ENCODE measurements at places on chromosomes 5 and 9.

GRCh38 chr5:2569176-2569575, 182.3 kb downstream of the IRX2 start:
- no peak for DNase-seq

- DNase-seq, result peak; percentile 99
Measured at GRCh38 chr9:91164724-91165520, 196.8 kb downstream of the AUH start.

GRCh38 chr9:127311239-127311741, 46.7 kb downstream of the GARNL3 start:
- peak; percentile 71 for DNase-seq

GRCh38 chr9:84482607-84483006, 142.0 kb upstream of the SLC28A3 start:
- no peak for DNase-seq

DNA sequence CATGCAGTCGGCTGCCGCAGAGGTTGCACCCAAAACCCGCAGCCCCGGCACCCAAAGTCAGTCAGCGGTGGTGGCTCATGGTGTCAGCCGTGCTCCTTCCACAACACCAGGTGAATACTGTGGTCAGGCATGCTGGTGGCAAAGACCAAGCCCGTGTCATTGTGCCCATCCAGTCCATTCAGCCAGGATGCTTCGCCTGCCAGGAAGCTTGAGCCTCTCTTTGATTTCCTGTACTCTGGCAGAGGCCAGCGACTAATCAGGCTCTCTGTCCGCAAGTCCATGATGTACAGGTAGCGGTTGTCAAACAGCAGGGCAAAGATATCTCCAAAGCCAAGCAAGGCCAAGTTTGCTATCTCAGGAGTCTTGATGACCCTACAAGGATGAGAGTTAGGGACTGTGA, 28.7 kb downstream of the FBXW2 start:
- DNase-seq, result no peak

GRCh38 chr5:112549605-112550166, 130.6 kb upstream of the EPB41L4A start:
- DNase-seq, result no peak

DNA sequence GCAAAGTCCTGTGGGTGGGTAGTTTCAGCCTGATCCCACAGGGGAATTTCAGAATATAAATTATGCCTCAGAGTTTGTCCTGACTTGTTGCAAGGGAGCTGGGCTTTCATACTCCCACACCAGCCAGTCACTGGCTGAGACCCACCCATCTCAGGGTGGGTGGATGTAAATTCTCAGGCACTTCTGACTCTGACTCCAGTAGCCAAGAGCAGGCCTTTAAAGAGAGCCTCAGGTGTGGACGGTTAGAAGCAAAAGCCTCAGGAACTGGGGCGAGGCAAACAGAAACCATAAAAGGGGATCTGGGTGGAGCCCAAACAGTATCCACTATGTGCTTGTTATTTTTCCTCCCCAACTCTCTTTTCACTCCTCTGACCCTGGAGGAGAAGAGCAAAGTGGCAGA, 28.6 kb upstream of the FBXW11 start:
- no peak for DNase-seq

DNA sequence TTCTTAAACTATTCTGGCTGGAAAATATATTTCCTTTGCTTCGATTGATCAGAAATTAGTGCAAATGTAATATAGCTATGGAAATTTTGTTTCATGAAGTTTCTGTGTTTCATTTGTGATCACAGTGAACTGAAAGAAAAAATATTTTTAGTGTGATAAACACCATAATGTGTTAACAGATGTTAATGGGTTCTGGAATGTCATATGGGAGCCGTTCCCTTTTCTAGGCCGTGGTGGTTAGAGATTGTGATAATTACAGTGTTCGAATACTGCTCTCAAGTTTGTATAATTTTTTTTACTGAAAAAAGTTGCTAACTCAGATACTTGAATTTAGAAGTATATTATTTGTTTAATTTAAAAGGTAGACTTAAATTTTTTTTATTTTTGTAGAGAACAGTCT, 19.3 kb downstream of the GAPVD1 start:
- DNase-seq, result no peak

DNA sequence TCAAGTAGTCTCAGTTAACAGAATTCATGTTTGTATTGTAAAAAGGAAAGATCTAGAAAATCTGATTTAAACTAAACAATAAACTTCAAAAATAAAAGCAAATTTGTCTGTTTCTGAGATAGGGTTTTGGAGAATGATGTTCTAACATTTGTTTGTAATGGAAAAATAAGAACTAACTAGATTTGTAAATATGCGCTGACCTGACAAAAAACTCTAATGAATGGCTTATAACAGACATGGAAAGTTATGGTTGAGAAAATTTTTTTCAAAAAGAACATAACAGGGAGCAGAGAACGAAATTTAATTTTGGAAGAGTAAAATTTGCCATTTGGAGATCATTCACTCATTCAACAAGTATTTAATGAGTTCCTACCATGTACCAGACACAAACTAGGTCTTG, 179.0 kb upstream of the TARS1 start:
- DNase-seq, result no peak

DNA sequence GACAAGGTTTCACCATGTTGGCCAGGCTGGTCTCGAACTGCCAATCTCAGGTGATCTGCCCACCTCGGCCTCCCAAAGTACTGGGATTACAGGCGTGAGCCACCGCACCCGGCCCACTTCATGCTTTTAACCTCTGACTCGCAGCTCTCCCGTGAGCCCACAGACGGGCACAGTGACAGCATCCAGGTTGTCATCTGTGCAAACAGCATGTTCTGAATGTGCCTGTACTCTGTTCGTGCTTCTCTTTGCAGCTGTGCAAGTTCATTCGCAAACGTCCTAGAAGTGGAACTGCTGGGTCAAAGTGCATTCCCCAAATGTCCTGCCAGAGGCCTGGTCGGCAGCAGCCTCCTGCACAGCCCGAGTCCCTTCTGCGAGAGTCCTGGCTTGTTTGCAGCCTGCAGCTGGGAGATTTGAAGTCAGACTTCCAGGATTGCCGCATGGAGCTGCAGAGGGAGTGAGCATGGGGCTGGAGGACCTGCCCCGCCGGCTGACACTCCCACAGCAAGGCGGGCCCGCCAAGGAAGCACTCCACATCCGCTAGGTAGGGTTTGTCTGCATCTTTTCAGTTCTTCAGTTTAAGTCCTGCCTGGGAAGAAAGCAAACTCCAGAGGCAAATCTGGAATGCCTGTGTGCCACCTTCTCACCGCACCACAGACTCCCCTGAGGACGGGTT, 3.4 kb downstream of the BRD3OS start:
- DNase-seq, result no peak

- DNase-seq, result no peak
Measured at GRCh38 chr5:80736730-80737129, 81.9 kb upstream of the DHFR start.

DNA sequence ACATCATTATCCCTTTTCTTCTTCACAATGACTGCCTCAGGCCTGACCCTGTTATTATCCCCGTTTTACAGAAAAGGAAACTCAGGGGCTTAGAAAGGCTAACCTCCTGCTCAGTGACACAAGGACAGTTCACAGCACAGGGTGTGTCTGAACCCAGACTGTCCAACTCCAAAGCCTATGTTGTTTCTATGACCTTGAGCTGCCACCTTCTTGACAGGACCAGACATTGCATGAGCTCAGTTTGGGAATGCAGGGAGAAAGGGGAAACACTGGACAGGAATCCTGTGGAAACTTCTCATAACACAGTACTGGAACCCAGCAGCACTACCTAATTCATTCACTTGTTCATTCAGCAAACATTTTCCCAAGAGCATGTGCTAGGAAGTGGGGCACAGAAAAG, 472.8 kb downstream of the CDK5RAP2 start:
- no peak for DNase-seq

DNA sequence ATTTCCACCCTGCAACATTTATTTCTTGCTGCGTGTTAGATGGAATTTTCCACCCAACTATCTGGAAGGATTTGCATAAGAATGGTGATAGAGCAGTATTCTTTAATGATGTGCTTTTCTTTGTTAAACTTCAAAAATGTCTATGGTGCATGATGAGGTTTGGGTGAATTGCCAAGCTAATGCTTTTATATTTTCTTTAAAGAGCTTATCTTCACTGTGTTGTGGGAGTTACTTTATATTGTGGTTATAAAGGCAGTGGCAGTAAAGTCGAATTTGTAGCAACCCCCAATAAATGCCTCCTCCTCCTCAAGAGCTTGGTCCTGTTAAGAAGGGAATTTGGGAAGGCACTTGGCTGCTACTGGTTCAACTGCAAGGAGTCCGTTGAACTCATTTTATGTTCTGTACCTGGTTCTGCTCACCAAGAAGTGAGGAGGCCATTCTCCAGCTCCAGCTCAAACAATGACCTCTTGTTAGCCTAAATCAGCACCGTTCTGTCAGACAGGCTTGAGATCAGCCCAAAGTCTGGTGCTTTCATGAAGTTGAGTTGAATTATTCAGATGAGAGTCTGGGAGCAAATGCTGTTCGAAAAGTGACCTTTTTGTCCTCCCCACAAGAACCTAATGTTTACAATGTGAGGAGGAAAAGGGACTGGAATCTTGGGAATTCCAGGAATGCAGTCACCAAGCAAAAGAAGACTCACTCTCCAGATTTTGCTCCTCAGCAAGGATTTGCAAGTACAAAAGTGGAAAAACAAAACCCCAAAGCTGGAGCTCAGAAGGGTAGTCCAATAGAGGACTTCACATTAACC, 217.0 kb downstream of the TMEM38B start:
- DNase-seq, result peak; percentile 14

- no peak for DNase-seq
Measured at GRCh38 chr5:146623666-146624065, 107.7 kb upstream of the GPR151 start.

DNA sequence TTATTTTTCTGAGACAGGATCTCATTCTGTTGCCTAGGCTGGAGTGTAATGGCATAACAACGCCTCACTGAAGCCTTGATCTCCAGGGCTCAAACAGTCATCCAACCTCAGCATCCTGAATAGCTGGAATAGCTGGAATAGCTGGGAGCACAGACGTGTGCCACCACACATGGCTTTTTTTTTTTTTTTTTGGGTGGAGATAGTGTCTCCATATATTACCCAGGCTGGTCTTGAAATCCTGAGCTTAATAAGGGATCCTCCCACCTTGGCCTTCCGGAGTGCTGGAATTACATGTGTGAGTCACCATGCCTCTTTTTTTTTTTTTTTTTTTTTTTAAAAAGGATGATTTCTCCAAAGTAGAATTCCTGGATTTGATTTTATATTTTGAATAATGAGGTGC, 60.7 kb downstream of the NSD1 start:
- DNase-seq, result peak; percentile 97

GRCh38 chr5:151254556-151254955, 1.6 kb downstream of the GM2A start:
- no peak for DNase-seq

GRCh38 chr9:133943036-133943780, 48.9 kb downstream of the VAV2 start:
- DNase-seq, result no peak

- DNase-seq, result no peak
Measured at GRCh38 chr9:84823421-84824271, 154.1 kb downstream of the NTRK2 start.

GRCh38 chr5:42579320-42579719, 156.1 kb downstream of the GHR start:
- DNase-seq, result peak; percentile 8

DNA sequence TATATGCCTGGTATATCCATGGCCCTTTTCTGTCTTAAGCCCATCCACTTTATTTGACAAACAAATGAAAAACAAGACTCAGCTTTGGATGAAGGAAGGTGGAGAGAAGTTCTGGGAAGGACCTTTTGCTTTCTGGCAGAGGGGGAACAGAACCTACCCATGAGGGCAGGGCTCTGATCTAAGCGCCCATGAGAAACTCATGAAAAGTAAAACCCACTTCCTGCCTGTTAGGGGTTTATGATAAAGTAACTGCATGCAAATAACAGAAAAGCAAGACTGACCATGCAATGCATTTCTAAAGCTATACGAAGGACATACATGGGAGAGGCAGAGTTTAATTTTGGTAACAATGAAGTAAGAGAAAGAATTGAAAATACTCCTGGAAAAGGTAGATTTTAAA, 181.9 kb upstream of the ADRA1B start:
- no peak for DNase-seq

DNA sequence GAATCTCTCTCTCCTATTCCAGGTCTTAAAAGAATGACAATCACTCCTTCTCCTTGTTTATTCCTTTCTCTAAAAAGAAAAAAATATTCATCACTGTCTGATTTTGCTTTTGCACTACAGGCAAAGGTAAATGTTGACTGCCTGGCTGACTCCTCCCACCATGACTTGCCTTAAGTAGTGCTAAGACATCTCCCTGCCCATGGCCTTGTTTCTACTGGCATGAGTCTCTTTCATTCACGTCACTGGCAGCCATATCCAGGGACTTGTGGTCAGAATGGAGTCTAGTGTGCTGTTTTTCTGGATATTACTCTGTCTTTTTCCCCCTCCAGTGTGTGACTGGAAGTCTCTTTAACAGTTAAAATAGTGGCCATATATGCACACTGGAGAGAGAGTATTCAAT, 522.9 kb upstream of the DAB2 start:
- DNase-seq, result peak; percentile 20
